ENCODE measurements at places on chromosomes 1 and 21.
A peak's percentile ranks its signal among the peaks of the same experiment; 100 is the strongest.

DNA sequence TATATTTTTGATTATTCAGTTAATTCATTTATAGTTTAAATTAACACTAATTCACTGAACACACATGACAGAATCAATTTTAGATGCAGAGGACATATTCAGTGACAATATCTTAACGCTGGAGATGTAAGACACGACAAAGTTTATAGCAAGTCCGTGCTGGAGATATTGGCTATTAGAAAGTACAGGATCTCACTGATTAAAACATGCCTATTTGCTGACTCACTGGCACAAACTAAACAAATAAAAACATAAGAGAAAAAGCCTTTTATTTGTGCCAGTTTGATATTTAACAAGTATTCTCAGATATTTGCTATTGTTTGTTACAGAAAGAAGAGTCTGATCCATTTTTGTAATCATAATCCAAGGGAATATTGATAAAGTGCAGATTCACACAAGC, 1122.9 kb upstream of the B3GALT2 start:
- DNase-seq = no peak

DNA sequence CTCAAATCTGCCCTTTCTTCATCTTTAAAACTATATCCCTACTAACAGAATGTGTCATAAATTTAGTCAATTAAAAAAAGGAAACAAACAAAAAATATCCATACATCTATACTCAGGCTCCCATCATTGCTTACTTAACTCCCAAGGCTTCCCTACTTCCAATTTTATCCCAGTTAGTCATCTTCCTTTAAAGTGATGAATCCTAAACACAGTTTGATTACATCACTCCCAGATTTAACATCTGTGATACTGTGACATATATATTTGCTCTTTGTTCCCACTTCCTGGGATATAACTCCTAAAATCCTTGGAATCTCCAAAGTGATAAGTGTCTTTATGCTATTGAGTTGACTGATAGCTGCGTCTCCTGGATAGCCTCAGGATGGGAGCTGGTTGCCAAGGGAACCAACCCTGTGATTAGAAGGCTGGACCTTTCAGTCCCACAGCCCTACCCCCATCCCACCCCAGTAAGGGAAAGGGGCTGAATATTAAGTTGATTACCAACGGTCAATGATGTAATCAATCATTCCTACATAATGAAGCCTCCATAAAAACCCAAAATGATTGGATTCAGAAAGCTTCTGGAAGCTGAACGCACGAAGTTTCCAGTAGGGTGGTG, 21.6 kb downstream of the GLMN start:
- DNase-seq = peak; percentile 67

DNA sequence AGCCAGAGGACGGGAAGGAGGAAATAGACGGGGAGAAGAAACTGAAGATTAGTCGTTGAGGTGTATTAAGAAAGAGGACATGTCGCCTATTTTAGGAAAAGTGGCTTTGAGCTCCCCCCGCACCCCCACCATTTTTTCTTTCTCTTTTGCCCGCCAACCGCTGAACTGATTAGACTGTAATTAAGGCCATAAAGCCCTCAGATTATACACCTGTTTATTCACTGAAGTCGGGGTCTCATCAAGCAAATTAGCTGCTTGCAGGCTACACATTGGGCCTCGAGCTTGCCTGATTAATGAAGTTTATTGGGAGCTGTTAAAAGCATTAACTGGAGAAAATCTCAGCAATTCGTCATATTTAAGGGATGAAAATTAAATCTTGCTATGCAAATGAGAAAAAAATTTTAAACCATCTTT, 119.4 kb upstream of the RRP15 start:
- no peak for DNase-seq

GRCh38 chr21:45048026-45048698, 26.2 kb upstream of the ADARB1 start:
- DNase-seq = no peak

DNA sequence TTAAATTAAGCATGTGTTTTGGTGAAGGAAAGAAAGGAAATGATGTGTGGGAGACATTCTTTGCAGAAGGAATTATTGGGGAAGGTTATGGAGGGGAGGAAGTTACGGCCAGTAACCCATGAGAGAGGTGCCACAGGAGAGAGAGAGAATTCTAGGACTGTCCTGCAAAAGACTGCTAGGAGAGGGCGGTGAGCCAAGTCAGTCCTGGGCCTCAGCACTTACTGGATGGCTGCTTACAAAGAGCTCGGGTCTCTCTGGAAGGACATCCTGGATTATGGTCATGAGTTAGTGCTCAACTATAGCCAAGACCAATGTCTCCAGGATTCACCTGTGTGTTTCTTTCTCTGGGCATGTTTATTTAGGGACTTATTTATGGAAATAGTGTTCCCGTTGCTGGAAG, 74.4 kb upstream of the HSD17B7 start:
- DNase-seq = no peak

DNA sequence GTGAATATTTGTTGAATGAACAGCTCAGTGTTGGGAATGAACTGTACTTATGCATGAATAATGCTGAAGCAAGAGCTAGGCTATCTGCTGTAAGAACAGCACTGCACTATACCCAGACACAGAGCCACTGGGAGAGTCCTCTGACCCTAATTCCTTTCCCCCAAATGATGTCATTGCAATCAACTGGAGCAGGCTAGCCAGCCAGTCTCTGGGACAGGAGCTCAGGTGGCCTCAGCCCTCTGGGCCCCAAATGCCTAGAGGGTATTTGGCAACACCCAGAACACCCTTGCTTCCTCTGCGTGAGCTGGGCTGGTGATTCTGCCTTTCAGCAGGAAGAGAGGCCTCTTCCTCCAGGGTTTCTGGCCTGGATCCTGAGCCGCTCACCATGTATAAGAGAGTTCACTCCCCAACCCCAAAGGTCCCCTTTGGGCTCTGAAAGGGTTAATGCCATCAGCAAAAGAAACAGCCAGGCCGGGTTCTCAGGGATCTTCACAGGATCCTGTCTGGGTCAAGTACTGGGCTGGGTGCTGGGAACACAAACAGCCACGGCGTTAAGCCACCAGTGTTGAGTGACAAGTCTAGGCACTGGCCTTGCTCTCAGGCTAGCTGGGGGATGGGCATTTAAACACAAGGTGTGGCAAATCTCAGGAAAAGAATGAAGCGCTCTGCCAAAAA, 3.7 kb upstream of the PADI4 start:
- no peak for DNase-seq
